Neural crest cell (in vitro differentiated cells): ENCODE measurements at places on chromosomes 6 and 20. TPM values are rescaled to one million over a fixed set of nuclear protein-coding genes. Genes with fewer than 3 reads are reported as not detected.

GRCh38 chr6:151804585-151805285 is 2.7 kb upstream of the ESR1 start:
- DNase-seq, result no peak
- H3K27me3 ChIP-seq, result peaks cover 94% of the 10 kb centered on the region

- H3K27ac ChIP-seq, result no peak overlapping the region
- peaks cover 16% of the 10 kb centered on the region for H3K4me1 ChIP-seq
- H3K27me3 ChIP-seq, result no peaks in the 10 kb centered on the region
- DNase-seq, result no peak
- H3K36me3 ChIP-seq, result peaks cover 4% of the 10 kb centered on the region
These were observed 80.1 kb downstream of the UTRN start for GRCh38 chr6:144365271-144365670.

DNA sequence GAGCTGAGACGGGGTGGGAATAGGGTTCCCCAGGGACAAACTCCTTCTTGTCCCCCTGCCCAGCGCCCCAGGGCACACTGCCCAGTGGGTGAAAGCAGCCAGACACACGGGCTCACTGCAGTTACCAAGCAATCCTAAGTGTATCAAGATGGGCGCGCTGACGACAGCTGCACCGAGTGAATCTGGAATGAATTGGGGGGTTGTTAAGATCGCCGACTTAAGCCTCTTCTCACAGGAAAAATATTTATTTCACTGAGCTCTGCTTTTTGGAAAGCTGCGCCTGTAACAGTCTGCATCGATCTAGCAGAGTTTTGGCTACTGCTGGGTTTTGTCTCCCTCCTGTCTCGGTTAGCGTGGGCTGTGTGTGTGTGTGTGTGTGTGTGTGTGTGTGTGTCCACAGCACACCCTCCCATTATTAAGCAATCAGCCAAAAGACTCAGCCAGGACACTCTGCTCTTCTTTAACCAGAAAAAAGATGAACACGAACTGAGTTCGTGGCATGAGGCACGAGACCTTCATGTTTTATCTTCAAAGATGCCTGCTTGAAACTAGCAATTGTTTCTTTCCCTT is 35.9 kb downstream of the RIPOR3 start:
- H3K4me1 ChIP-seq, result peaks cover 10% of the 10 kb centered on the region
- H3K27ac ChIP-seq, result no peak overlapping the region

NNAT gene
- total RNA-seq, result 113 and 119 TPM in 2 replicates
